ENCODE measurements at places on chromosomes 3 and 15.

DNA sequence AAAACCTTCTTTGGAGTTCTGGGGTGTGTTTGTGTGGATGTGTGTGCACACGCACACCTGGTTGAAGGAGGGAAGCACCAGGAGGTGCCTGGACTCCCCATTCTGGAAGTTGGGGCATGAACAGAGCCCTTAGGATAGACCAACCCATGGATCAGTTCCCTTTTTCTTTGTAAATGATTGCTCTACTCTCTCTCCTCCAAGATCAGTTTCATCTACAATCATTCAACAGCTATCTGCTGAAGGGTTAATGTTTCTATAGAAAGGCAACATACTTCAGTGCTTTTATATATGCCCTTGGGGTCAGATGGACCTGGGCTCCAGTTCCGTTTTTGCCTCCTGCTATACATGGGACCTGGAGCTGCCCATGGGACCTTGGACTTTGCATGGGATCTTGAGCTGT, 352.1 kb upstream of the CFAP20DC start:
- DNase-seq: no peak

DNA sequence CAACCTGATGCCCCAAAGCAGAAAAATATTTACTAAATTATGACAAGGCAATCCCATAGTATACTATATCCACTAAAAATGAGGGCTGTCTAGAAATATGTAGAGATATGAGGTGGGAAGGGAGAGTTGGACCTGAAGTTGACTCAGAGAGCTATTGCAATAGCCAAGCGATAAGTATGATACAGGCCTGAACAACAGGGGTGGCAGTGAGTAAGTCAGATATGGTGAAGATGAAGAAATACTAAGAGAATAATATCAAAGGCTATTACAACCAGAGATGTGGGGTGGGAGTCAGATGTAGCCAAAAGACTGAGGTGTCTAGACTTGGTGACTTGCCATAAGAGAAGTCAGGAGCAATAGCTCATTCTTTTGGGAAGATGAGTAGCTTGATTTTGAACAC, 9.2 kb downstream of the HSPBAP1 start:
- DNase-seq: no peak

DNA sequence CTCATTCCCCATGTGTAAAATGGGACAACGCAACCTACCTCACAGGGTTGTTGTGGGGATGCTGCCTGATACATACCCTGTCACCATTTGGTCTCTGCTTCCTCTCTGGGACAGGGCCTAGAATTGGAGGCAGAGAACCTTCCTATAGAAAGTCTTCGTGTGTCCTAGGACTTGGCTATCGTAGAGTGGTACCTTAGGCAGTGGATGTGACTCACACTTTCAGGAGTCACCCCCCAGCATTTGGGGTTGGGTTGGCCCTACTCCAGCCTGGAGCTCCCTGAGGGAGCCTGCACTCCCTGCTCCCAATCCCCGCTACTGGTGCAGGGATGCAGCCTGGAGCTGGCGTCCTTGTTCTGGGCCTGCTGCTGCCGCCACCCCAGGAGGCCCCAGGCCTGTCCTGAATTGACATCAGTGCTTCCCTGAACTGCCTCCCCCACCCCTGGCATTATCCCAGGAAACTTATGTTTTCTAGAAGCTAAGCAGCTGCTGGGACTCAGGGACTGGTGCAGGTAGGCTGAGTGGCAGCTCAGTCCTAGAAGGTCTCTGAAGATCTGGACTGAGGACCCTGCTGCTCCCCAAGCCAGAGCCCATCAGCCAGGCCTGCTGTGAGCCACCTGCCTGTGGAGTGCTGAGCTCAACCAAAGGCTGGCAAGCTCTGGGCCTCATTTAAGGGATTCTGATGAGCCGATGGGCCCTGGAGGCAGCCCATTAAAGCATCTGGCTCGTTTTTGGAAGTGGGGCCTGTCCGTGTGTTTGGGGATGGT, 9.9 kb downstream of the C15orf39 start:
- DNase-seq: no peak

DNA sequence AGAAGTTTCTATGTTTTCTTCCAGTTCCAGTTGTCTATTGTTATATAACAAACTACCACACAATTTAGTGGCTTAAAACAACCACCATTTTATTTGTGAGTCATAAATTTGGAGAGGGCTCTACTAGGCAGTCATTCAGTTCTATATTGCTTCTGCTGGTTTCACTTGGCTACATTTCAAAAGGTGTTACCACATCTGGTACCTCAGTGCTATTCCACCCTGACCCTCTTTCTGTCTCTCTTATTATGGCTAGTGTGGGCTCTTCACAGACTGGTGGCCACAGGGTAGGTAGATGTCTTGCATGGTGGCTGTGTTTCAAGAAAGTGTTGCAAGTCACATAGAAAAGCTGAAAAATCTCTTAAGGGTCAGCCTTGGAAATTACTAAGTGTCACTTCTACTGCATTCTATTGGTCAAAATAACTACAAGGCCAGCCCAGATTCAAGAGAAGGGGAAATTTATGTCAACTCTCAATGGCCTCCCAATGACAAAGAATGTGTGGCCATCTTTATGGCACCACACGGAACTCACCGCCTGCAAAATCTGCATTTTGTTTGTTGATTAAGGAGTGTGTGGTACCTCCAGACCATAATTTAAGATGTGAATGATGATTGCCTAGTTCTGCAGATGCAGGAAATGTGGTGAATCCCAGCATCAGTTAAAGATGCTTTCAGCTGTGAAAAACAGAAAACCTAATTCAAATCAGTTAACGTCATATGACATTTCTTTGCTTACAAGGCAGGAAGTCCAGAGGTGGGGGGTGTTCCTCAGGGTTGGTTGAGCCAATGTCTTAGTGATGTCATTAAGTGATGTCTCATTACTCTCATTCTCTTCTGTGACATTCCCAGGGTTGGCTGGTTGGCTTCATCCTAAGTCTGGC, 105.8 kb upstream of the RASGRP1 start:
- no peak for DNase-seq

DNA sequence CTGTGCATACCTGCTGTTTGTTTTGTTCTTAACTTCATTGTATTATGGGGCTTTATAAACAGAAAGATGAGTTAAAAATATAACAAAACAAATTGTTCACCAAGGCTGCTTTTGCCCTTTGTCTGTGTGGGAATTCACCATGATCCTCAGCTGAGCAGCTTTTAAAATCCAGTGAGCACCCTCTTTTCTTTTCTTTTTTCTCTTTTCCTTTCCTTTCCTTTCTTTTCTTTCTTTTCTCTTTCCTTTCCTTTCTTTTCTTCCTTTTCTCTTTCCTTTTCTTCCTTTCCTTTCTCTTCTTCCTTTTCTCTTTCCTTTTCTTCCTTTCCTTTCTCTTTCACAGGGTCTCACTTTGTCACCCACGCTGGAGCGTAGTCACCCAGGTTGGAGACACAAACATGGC, 38.3 kb downstream of the RAB8B start:
- no peak for DNase-seq

GRCh38 chr3:78497021-78497420, 1270.8 kb downstream of the ROBO1 start:
- no peak for DNase-seq

DNA sequence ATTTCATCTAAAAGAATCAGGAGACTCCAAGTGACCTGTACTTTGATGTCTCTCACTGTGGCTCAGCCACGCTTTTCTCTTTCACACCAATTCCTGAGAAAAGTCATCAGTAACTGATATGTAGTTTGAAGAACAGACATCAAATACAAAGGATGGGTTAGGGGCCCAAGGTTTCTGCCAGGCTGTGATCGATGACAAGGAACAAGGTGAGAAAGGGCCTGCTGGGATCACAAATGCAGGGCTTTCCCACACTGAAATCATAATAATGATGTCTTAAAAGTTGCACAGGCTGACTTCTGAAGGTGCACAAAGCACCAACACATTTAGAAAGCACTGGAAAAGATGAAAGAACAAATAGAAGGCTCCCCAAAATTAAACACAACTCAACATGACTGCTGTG, 396.9 kb downstream of the MAGI1 start:
- DNase-seq: no peak

GRCh38 chr3:122920986-122921385, 106.6 kb downstream of the SEMA5B start:
- no peak for DNase-seq

All from right renal cortex interstitium (tissue), 3 donors.